ENCODE measurements at places on chromosomes 3 and 15.

- no peak for DNase-seq
Observed at GRCh38 chr15:78361771-78362506, 21.8 kb downstream of the CRABP1 start.

DNA sequence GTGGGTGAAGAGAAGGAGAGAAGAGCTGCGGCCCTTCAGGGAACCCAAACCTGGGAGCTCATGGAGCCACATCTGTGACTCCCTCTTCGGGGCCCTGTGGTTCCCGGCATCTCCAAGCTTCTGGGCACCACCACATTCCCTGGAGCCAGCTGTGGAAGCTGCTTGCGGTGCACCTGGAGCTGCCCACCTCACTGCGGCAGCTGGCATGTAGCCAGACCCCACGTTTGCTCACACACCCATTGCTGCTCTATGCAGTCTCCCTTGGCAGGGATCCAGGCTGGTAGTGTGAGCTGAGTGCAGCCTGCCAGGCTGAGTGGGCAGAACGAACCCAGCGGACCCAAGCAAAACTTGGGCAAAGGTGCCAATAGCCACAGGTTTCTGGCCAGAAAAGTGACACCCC, 16.8 kb upstream of the PLA2G4E start:
- DNase-seq, result no peak

- DNase-seq, result no peak
Observed at GRCh38 chr15:50055332-50055731, 63.7 kb downstream of the ATP8B4 start.

GRCh38 chr15:26864664-26865191, 2.1 kb upstream of the GABRA5 start:
- DNase-seq, result no peak

DNA sequence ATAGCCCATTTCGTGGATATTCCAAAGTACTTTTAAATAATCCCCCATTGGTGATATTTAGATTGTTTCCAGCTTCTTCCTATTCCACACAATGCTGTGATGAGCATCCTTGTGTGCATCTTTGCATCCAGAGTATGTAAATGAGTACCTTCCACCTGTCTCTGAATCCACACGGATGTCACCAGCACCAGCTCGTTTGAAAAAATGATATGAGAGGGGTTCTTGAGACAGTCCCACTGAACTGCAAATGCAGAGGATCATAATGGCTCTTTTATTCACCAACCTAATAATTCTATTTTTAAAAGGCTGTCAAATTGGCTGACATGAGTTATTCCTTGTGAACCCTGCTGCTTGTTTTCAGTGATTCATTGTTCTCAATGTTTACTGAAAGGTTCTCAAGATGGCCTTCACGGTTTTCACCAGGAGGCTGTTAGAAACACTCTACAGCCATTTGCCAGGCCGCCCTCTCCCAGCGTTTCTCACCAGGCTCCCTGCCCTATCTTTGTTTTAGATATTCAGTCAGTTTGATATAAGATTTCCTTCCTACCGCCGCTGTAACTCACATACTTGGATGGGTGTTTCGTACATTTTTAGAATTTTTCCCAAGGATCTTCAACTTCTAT, 96.7 kb upstream of the PTPRG start:
- DNase-seq, result no peak

GRCh38 chr3:152589644-152590043, 245.3 kb upstream of the P2RY1 start:
- no peak for DNase-seq

- DNase-seq, result no peak
Observed at GRCh38 chr15:60091157-60091556, 87.0 kb downstream of the FOXB1 start.

GRCh38 chr3:10583798-10584708, 78.7 kb upstream of the ATP2B2 start:
- DNase-seq, result no peak

DNA sequence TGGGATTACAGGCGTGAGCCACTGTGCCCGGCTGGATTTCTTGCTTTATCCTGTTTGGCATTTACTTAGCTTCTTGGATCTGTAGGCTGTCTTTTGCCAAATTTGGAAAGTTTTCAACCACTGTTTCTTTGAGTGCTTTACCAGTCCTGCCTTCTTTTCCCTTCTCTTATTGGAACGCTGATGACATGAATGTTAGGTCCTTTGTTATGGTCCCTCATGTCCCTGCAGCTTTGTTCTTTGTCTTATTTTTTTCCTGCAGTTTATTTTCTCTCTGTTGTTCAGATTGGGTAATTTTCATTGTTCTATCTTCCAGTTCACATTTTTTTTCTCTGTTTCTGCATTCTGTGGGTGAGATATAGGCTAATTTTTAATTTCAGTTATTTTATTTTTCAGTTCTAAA, 25.0 kb downstream of the SH3GL3 start:
- DNase-seq, result no peak

- DNase-seq, result no peak
Observed at GRCh38 chr15:54836052-54836795, 360.5 kb downstream of the RSL24D1 start.

Measured in stimulated activated CD8-positive, alpha-beta memory T cell treated with anti-CD3 and anti-CD28 coated beads, Interleukin-7, amount 100 ng/mL, for 48 hours (primary cell).